ENCODE measurements at places on chromosomes 2 and 18.
A peak's percentile ranks its signal among the peaks of the same experiment; 100 is the strongest.

- peak; percentile 97 for DNase-seq
Measured at GRCh38 chr2:9982248-9982647, 30.8 kb downstream of the GRHL1 start.

DNA sequence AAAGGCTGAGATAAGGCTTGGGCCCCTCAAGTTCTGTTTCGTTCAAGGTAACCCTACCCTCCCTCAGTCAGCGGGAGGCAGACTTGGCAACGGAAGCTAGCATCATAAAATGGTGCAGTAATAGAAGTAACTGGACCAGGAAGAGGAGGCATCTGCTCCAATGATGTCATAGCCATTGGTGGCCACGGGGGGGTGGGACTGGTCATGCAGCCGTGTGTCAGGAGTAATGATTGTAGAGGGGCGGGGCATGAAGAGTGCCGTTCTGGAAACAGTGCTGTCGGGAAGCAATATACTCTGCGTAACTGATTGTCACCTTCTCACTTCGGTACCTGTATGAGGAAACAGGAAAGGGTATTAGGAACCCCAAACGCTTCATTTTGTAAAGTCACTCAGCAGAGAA lies 6.9 kb upstream of the POLR2D start:
- no peak for DNase-seq

GRCh38 chr18:10787293-10787901 lies 261.6 kb downstream of the NAPG start:
- peak; percentile 33 for DNase-seq

DNA sequence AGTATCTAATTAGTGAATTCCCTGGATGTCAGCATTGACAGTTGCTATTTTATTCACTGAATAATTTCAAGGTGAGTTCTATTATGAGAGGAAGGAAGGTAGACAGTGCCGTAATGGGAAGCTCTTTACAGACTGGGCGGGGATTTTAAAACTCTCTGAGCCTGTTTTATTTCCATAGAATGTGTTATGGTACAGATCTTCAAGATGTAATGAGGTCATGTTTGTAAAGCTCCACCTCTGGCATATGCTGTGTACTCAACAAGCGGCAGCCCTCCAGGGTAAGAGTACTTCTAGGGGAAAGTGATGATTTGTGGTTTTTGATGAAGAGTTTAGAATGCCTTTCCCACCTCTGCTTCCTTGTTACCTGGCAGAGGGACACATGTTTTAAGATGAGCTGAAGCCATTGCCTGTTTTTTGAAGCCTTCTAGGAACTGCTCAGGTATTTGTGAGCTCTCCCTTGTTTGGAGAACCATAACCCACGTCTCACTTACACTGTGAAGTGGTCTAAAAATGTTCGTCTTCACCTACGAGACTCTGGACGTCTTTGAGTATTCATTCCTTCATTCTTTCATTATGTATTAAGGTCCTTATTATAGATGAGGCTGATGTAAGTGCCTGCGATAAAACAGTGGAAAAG lies 251.2 kb downstream of the PTGR3 start:
- no peak for DNase-seq

DNA sequence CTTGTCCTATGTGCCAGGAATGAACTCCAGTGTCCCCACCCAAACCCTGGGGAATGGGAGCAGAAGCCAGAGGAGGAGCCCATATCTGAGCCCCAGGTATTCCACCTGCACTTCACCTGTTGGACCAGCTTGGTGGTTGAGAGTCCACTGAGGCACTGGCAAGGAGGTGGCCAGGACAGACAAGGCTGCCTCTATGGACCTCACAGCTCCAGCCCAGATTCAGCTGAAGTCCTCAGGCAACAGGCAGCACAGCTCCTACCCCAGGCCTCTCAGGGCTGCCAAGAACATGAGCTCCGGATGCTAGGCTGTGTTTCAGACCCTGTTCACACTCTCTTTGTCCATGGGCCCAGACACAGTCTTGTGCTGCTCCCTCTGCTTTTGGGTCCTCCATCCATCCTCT lies 2.9 kb upstream of the IL1F10 start:
- DNase-seq, result no peak

GRCh38 chr2:215751200-215751910 lies 262.0 kb downstream of the MREG start:
- DNase-seq, result peak; percentile 62

- no peak for DNase-seq
Measured at GRCh38 chr18:78793313-78794070, 186.1 kb upstream of the SALL3 start.

GRCh38 chr2:199131136-199131655 lies 326.5 kb downstream of the SATB2 start:
- DNase-seq, result no peak

DNA sequence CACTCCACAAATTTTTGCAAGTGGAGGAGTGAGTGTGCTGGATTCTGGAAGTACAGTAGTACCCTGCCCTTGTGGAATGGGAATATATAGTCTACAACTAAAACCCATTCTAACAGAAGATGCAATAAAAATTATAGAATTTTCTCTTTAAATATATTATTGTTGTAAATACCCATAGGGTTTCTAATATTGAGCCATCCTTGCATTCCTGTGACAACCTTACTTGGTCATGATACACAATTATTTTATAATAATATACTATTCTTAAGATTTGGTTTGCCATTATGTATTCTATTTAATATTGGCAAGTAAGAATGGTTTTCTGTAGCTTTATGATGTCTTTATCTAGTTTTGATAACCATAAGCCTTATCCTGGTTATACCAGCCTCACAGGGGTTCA lies 52.2 kb downstream of the EML6 start:
- DNase-seq, result no peak

- no peak for DNase-seq
Measured at GRCh38 chr2:38634684-38635083, 31.2 kb upstream of the GALM start.

- no peak for DNase-seq
Measured at GRCh38 chr18:79912994-79913831, 38.2 kb downstream of the SLC66A2 start.

GRCh38 chr2:176847575-176847974 lies 365.0 kb upstream of the HNRNPA3 start:
- no peak for DNase-seq

DNA sequence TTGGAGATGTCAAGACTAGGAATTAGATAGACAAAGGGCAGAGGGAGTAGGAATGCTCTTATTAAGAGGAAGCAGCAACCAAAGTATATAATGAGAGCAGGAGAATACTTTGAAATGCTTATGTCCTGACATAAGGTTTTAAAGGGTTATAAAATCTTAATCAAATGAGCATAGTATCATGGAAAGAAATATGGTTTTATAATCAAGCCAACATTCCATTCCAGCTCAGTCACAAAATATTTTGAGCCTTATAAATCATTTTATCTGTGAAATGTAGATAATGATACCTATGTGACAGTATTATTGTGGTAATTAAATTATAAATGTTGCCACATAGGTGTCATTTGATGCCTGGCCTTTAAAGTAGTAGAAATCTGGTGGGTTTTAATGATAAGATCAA lies 17.6 kb downstream of the VSNL1 start:
- no peak for DNase-seq

GRCh38 chr2:181465676-181466375 lies 8.6 kb downstream of the ITGA4 start:
- peak; percentile 75 for DNase-seq

GRCh38 chr2:142946941-142947340 lies 69.5 kb downstream of the KYNU start:
- no peak for DNase-seq

DNA sequence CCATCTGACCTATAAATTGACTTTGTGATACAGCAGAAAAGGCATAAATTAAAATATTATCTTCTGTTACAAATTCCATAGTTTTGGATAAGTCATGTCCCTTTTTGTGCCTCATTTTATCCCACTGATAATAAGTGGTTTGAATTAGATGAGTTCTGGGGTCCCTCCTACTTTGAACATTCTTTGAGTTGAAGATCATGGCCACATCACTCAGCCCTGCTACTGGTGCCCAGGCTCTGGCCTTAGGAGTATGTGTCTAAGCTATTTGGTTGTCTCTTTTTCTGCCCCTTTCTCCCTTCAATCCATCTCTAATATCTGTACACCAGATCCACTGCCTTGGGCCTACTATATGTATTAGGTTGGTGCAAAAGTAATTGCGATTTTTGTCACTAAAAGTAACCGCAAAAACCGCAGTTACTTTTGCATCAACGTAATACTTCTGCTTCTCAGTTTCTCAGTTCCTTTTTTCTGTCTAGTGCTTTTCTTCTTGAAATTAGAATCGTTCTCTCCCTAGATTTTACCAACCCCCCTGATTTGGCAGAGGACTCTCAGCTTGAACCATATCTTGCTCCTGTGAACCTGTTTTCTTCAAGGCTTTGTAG lies 362.5 kb upstream of the TNP1 start:
- no peak for DNase-seq

DNA sequence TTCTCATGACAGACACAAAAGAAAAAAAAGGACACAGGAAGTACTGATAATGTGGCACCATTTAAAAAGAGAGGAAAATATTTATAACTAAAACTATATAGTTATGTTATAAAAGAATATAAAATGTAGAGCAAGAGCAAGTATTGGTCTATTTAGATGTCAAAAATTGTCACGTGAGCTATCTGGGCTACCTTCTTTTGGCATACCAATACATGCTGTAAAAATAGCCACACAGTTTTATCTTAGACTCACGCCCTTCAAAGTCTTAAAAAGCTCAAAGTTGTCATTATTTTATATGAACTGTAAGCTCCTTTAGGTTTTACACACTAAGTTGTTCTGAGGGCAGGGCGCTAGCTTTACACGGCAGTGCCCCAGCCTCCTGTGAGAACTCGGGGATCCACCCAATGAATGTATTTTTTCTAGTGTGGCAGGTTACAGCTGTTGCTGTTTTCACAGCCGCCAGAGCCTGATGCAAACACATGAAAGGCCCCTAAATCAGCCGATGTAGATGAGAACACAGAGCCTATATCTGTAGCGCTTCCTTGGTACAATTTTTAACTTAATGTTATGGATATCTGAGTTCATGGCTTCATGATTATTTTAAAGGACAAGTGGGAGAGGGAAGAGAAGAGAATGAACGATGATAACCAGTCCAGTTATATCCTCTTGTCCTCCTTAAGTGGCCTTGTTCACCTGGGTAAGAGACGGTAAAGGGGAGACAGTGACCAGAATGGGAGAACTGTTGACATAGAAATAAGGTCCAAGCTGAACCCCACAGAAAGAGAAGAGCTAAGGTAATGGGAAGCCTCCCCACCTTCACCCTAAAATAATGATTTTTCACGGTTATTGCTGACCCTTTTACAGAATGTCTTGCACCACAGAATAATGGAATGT lies 130.8 kb downstream of the CACNB4 start:
- DNase-seq, result no peak

- no peak for DNase-seq
Measured at GRCh38 chr2:222301053-222301795, 2.4 kb upstream of the PAX3 start.

GRCh38 chr2:219416235-219416602 lies 2.0 kb upstream of the DES start:
- DNase-seq, result no peak

DNA sequence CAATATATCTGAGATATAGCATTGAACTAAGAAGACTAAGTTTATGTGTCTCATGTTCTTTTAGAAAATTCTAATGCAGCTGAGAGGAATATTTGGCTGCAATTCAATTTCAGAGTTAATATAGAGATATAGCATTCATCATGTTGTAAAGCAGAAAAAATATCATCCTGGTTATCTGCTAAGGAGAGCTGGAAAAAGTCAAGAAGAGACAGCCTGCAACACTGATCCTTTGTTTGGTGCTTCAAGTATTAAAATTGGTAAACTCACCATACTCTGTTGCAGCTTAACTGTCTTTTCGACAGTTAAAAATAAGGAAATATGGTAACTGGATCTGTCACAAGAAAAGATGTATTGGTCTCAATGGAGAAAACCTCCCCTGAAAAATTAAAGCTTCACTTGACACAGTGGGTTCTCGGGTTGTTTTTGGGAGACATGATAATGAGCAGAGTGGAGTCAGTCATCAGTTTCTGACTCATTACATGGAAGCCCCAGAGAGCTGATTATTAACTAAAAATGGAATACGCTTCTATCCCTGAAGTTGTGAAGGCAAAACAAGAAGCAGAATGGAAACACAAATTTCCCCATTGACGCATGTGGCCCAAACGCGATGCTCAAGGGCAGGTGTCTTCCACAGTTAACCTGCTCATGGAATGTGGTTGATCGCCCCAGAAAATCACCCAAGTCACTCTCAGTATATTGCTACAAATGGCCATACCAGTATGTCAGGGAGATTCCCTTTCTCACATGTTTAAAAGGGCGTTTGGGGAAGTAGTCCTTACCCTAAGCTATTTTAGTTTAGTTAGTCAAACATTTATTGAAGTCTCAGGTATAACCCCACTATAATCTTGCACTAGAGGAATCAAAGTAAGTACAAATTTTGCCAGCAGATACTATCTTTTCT lies 8.2 kb downstream of the BCL2 start:
- no peak for DNase-seq

- DNase-seq, result no peak
Measured at GRCh38 chr2:111034606-111035005, 86.1 kb upstream of the BCL2L11 start.

DNA sequence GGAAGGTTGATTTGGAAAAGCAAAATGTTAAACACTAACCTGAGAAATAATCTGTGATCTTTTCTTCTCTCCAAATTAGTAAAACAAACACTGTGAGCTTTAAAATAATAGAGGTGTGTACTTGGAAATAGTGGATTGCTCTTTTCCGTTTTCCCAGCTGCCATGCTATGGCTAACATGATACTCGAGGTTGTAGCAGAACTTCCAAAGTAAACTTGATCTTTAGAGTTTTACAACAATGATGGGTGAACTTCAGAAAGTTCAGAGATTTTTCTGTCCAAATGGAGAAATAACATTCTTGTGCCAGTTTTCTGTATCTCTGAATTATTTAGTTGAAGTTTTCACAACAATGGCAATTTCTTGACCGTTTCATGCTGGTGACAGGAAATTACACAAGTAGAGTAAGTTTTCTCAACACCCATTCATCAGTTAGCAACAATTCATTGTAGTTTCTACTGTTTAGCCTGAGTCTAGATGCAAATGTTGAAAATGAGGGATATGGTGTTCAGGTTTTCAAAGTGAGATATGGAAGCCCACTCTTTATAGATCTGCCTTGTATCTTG lies 135.3 kb upstream of the CTAGE1 start:
- DNase-seq, result no peak

GRCh38 chr2:29025711-29026110 lies 44.6 kb downstream of the TOGARAM2 start:
- DNase-seq, result no peak

- DNase-seq, result no peak
Measured at GRCh38 chr2:107597507-107597906, 229.2 kb upstream of the RGPD4 start.

GRCh38 chr2:152437276-152438108 lies 102.5 kb downstream of the FMNL2 start:
- no peak for DNase-seq

DNA sequence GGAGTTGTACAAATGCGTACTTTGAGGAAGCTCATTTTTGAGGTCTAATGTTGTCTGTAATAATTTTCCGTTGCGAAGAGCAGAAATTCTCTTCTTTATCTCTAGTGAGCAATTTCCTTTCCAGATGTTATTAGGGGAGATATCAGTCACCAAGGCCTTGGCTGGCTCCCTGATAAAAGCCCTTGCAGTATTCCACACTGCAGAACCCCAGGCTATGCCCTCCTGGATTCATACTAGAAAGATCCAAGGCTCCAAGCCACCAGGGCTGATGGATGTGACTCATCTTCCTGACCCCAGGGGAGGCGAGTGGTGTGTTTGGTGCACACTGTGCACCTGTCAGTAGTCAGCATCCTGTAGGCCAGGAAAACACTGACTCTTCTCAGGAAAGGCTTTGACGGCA lies 34.7 kb downstream of the INO80C start:
- DNase-seq, result no peak

- peak; percentile 40 for DNase-seq
Measured at GRCh38 chr2:181814057-181814491, 77.5 kb upstream of the ITPRID2 start.

Data from HFF-Myc (cell line).